ENCODE measurements at places on chromosomes 5 and 9.

GRCh38 chr5:14614490-14614889 lies 32.9 kb downstream of the OTULINL start:
- no peak for DNase-seq

- no peak for DNase-seq
These were observed 34.4 kb downstream of the ZNF366 start for GRCh38 chr5:72472666-72473422.

DNA sequence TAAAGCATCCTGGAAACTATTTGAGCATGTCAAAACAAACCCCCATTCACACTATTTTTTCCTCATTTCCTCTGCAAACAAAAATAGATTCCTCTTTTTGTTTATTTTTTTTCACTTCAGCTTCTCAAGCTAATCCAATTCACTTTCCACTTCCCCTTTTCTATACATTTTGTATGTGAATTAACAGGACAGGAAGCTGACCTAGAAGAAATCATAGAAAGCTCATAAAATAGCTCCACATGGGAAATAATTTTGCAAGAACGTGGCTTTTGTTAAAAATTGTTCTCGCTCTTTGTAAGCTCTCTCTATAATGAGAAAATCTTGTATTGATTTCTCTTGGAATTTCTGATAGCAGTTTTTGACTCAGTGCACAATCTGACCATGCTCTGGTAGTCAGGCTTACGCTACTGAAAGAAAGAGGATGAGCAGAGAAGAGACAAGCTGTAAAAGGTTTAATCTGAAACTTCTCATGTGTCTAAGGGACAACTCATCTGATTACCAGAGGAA lies 215.8 kb downstream of the ADAMTS12 start:
- no peak for DNase-seq

DNA sequence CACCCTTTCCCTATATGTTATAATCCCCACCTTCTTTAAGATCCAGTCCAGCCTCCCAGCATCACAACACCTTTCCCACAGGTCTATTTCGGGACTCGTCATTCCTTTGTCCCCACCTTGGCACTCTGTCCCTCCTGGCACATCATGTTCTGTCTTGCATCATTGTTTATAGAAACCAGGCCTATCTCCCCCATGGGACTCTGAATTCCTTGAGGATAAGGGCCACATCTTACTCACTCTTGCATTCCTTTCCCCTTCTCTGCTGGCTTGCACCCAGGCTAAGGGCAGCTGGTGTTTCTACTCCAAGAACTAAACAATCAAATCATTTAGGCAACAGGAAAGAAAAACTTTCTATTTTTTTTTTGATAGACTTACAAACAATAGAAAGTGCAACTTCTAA lies 205.7 kb downstream of the AGTPBP1 start:
- no peak for DNase-seq

GRCh38 chr9:107673861-107674720 lies 184.5 kb upstream of the KLF4 start:
- DNase-seq, result no peak

GRCh38 chr5:2148312-2149194 lies 265.8 kb upstream of the IRX4 start:
- no peak for DNase-seq

GRCh38 chr9:110588296-110588695 lies 8.8 kb upstream of the SVEP1 start:
- no peak for DNase-seq

GRCh38 chr9:85178474-85178873 lies 508.9 kb downstream of the NTRK2 start:
- DNase-seq, result no peak

- no peak for DNase-seq
These were observed 2.5 kb upstream of the BASP1 start for GRCh38 chr5:17214893-17215292.

DNA sequence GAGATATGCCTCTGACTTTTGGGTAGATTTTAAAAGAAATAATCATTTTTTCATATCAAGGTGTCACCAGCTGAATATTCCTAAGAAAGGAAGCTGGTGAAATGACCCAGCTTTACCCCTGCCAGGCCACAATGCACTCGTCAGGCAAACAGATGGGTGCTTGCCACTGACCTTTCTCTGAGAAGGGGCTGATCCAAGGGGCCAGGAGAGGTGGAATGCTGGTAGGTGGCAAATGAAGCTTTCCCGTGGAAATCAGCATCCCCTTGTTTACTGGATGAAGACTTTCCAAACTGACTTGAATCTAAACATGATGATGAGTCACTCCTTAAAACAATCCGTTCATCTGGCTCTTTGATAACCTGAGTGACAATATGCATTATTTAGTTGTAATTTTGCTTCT lies 44.3 kb upstream of the PLPP6 start:
- no peak for DNase-seq

GRCh38 chr5:58183786-58184085 lies 276.1 kb downstream of the PLK2 start:
- DNase-seq, result no peak

GRCh38 chr9:19623941-19624340 lies 164.9 kb downstream of the SLC24A2 start:
- DNase-seq, result no peak

DNA sequence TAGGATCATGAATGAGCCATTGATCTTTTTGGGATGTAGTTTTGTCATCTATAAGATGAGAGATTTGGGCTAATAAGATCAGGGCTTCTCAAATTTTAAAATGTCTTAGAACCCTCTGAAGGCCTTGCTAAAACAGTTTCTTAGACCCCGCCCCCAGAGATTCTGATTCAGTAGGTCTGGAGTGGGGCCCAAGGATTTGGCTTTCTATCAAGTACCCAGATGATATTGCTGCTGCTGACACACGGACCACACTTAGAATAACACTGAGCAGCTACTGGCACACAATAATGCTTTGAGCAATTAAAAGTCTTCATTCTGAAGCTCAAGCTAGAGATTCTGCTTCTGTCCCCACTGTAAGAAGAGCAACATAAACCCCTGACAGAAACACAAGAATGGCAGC lies 216.7 kb downstream of the SMARCA2 start:
- no peak for DNase-seq

DNA sequence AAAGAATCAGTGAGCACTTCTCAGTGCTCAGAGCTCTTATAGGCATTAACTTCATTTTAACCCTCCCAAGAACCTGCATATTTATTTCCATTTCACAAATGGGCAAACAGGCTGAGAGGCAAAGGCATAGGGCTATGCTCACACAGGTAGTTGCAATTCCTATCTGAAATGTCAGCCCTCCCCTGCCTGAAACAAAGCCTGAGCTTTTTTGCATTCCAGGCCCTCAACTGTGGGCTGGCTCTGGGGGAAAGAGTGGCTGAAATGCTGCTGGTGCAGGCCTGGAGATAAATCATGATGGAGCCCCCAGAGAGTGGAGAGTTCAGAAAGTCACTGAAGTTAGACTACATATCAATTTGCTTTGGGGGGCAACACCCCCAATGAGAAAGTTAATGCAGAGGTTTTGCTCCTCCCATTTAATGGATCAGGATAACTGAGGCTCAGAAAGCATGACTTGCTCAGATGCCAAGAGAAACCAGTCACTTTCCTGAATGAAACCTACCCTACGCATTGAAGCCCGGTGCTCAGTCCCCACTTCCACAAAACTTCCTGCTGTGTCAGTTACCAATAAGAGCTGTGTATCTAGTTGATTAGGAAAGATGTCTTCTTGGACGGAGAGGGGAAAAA lies 5.6 kb downstream of the DRD1 start:
- DNase-seq, result no peak

DNA sequence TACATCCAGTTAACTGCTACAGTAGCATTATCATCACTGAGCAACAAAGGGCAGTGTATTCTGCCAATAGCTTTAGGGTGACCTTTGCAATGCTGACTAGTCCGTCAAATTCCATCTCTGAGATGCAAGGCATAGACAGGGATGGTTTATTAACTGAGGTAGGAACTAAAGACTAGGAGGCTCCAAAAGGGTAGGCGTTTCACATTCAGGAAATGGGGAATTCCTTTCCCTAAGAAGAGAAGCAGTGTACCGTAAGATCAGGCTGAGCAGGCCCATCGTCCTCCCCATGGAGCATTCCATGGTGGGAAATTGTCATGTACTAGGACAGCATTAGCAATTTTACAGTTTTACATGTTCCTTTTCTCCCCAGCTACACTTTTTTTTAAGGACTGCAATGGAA lies 157.7 kb downstream of the BNC2 start:
- no peak for DNase-seq

GRCh38 chr9:35070823-35071813 lies 1.3 kb downstream of the VCP start:
- no peak for DNase-seq

GRCh38 chr5:112732131-112732530 lies 5.6 kb upstream of the APC start:
- no peak for DNase-seq

- no peak for DNase-seq
These were observed 150.9 kb downstream of the SEMA6A start for GRCh38 chr5:116423587-116424257.

DNA sequence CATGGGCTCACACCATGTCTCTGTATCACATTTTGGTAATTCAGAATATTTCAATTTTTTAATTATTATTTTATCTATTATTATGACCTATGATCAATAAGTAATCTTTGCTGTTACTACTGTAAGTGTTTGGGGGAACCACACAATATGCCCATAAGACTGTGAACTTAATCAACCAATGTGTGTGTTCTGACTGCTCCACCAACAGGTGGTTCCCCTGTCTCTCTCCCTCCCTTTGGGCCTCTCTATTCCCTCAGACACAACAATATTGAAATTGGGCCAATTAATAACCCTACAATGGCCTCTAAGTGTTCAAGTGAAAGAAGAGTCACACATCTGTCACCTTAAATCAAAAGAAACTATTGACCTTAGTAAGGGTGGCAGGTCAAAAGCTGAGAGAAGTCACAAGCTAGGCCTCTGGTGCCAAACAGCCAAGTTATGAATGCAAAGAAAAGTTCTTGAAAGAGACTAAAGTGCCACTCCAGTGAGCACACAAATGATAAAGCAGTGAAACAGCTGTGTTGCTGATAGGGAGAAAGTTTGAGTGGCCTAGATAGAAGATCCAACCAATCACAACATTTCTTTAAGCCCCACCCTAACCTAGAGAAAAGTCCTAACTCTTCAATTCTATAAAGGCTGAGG lies 88.7 kb downstream of the DEPDC1B start:
- DNase-seq, result no peak

DNA sequence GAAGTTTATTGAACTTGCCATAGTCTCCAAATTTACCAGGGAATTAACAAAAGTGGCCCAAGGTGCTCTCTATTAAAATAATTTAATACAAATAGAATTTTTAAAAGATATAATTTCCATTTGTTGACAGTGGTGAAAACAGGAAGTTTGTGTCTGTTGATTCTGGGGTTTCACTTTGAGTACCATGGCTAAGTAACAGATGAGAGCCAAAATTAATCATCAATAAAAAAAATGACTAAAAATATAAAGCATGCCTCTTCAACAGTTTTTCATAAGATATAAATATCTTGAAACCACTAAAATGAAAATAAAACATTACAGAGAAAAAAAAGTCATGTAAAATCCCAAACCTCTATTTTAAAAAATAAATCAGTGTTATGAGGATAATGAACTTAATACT lies 49.8 kb downstream of the SGCD start:
- DNase-seq, result no peak

DNA sequence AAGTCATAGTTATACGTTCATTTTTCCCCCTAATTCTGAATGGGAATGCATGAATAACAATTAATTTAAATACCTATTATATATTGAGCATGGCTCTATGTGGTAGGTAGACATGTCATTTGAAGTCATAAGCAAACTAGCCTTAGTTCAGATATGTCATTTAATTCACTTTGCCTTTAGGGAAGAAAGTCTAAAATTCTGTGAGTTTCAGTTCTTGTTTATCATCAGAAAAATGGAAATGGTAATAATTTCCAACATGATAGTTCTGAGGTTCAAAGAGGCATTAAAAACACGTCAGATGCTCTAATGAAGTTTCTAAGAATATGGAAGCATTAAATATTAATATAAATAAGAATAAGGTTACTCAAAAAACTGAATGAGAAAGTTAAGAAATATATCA lies 13.1 kb upstream of the ANXA1 start:
- no peak for DNase-seq

DNA sequence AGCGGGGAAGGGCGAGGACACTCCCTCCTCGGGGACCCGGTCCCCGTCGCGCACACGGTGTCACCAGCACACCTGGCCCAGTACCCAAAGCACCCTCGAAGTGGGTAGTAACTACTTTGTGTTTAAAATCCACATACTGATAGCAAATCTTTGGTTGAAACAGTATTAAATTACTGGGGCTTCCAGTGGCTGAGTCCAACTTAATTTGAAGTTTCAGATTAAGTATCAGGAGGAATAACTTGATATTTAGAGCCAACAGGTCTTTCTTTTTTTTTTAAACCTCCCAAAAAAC lies 615 bp downstream of the ATG10 start:
- DNase-seq, result no peak

GRCh38 chr9:92988215-92988768 lies 41.0 kb downstream of the FGD3 start:
- no peak for DNase-seq

DNA sequence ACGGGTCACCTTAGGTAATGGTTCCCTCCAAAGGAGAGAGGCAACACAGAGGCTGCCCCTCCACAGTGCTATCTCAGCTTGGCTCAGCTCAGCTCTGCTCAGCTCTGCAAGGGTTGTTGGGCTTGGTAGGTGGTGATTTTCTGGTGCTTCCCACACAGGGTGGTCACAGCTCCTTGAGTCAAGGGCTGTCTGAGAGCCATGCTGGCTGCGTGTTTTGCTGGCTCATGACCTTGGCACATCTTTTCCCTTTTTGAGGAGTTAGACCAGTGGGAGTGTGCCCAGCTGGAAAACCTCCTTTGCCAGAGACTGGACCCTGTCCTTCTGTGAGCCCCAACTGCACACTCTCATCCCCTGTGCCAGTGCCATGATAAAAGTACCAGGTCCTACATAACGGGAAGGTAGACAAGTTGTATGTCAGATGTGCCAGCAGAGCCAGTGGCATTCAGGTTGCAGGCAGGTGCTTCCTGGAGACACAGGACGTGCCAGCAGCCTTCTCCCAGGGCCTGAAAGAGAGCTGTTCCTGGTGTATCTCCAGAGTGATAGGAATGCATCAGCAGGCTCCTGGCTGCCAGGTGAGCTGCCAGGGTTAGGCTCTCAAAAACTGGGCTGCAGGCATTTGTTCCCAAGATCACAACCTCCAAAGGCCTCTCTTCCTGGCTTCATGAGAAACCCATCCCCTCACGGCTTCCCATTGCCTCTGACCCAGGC lies 118.6 kb upstream of the CXCL14 start:
- no peak for DNase-seq
